ENCODE measurements at places on chromosomes 7 and 10.

- DNase-seq: no peak
These were observed 66.0 kb upstream of the MRLN start for GRCh38 chr10:59819265-59819664.

DNA sequence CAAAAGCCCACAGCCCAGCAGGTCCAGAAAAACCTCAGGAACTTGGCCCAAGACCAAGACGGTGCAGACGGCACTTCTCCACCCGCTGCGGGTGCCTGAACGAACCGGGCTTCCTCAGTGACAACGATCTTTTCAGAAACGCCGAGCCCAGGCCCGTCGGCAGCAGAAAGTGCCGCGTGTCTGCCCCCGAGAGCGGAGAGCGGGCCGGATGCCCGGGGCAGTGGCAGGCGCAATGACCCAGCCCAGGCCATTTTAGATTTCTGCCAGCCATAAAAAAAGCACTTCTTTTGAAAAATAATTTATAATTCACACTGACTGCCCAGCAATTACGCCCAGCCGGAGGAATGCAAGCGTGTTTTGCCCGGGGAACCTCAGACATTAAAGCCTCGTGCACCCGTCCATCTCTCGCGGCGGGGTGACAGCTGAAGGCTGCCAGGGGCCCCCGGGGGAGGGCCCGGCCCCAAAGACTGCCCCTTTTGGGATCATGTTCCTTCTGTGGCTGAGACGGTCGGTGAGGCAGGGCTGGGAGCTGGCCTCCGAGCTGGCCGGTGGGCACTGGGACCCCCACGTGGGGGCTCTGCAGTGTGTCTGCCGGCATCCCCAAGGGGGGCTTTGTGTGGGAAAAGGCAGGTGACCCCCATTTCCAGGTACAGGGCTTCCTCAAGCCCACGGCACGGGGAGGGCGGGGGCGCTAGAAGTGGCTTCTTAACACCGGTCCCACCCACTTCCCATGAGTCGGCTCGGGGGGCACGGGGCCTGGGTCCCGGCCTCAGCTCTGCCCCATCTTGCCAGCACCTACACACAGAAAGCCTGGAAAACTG lies 71.3 kb upstream of the PDGFA start:
- no peak for DNase-seq

GRCh38 chr7:101941481-101942383 lies 124.3 kb downstream of the CUX1 start:
- no peak for DNase-seq

- no peak for DNase-seq
These were observed 75.1 kb upstream of the SP4 start for GRCh38 chr7:21352540-21353387.

DNA sequence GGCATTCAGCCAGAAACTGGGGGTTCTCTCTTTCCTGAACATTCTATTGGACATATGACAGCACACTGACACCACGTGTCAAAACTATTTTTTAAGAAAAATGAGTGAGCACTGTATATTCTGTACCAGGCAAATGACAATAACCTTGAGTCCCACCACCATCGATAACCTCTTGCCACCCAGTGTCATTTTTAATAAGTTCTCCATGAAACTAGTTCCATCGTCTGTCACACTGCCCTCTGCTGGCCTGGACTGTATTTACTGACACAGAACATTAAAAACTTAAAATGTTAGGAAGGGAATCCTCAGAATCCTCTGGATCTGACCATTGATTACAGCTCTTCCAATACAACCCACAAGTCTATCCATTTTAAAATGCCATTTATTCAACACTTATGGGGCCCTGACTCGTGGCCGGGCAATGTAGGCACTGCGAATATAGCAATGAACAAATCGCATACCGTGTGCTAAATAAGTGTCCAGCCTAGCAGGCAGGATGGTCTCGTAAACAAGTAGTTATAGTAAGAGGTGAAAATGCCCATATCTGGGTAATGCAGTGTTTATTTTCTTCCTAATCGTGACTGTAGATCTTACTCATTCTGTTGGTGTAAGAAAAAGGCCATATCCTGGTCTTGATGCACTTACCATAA lies 35.9 kb upstream of the CACNB2 start:
- DNase-seq: no peak
